ENCODE measurements at places on chromosomes 5 and 9. TPM values are rescaled to one million over a fixed set of nuclear protein-coding genes. Genes with fewer than 3 reads are reported as not detected.
A peak's percentile ranks its signal among the peaks of the same experiment; 100 is the strongest.

GRCh38 chr5:128436749-128437188 lies 101.3 kb downstream of the FBN2 start:
- DNase-seq = no peak

GRCh38 chr9:4842213-4842612 lies 49.5 kb downstream of the RCL1 start:
- DNase-seq = no peak

- peak; percentile 30 for DNase-seq
Measured at GRCh38 chr9:76369583-76369982, 24.6 kb downstream of the RFK start.

DNA sequence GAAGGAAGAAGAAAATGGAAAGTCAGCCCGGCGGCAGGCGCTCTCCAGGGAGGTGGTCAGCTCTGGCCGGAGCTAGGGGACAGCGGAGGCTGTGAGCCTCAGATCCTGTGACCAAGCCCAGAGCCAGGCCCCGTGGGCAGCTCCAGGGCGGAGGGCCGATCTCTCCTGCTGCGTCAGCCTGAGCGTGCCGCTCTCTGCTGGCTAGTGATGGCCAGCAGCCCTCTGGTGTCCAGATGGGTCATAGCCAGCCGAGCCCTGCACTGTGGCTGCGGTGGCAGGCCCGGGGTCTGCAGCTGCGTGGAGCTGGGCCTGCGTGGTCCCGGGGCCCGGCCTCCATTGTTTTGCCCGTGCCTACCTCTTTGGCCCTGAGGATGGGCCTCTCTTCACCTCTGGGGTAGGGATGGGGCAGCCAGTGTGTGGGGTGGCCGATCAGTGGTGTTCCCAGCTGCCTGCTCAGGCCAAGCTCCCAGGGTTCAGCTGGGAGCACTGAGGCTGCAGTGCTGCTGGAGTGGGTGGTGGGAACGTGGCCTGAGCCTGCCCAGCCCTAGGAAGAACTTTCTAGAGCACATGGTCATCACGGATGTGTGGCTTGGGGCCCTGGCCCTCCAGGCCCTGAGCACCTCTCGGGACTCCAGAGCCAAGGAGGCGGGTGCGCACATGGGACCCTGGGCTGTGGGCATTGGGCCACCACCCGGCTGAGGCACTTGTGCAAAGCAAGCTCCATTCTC lies 17.1 kb upstream of the NRARP start:
- DNase-seq = no peak

- DNase-seq = no peak
Measured at GRCh38 chr5:107639990-107640389, 30.7 kb downstream of the EFNA5 start.

DNA sequence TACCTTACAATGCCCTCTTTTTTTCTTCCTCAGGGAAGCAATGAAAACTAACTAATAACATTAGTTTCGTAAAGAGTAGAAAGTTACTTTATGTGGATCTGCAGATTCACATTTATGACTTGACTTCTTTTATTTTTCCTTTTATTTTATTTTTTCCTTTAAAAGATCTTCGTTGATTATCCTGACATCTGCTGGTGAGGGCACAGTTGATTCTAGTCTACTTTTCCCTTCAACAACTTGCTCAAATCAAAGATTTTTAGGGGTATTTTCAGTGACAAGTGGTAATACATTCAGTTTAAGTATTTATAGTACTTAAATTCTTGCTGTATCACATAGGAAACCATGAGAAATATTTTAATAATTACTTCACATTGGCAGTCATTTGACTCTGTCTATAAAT lies 4.9 kb downstream of the EDIL3 start:
- no peak for DNase-seq

The SLC23A1 gene
- not detected for total RNA-seq

DNA sequence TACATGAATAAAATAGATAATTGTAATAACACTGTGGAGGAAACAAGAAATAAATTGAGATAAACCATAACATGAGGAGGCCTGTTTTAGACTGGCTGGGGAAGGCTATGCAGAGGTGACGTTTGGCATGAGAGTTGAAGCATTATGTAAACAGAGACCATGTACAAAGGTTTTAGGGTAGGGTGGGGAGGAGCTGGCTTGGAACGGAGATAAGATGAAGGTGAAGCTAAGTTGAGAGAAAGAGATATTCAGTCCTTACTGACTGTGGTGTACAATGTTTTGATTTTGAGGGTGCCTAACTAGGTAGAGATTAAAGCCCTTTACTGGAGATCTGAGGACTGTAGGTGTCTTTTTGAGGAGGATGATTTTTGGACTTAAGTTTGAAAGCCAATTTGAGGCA lies 17.8 kb downstream of the MAN2A1 start:
- DNase-seq = no peak

DNA sequence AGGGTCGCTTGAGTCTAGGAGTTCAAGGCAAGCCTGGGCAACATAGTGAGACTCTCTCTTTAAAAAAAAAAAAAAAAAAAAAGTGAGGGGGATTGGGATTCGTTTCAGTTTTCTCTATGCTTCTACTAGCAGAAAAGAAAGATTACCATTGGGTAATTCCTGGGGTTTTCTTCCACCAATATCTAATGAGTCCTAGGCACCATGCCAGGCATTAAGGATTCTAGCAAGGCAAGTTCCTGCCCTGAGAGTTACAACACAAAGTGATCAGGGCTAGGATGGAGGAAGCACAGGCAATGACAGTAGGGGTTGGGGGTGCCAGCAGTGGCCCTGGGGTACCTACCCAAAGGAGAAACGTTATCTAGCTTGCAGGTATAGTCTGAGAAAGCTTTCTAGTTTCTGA lies 90.8 kb downstream of the PCDH1 start:
- no peak for DNase-seq

The AQP7 gene
- total RNA-seq = 37.6 TPM

DNA sequence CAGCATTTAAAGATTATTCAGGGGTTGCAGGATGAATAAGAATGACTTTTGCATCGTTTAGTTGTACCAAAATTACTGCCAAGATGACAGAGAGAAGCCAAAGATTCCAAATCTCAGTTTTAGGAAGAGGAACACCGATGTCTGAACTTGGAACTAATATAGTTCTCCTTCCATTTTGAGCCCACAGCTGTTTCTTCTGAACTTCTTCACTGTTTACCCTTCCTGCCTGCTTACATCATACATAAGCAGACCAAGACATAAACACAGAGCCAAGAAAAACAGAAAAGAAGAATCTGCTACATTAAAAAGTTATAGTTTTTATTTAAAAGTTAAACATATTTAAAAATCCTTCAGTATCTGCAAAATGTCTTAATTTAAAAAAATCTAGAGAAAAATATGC lies 146.9 kb upstream of the RAPGEF1 start:
- no peak for DNase-seq

- DNase-seq = no peak
Measured at GRCh38 chr5:5364932-5365331, 57.5 kb upstream of the ICE1 start.

The MARCHF11 gene
- total RNA-seq = 28.7 TPM

DNA sequence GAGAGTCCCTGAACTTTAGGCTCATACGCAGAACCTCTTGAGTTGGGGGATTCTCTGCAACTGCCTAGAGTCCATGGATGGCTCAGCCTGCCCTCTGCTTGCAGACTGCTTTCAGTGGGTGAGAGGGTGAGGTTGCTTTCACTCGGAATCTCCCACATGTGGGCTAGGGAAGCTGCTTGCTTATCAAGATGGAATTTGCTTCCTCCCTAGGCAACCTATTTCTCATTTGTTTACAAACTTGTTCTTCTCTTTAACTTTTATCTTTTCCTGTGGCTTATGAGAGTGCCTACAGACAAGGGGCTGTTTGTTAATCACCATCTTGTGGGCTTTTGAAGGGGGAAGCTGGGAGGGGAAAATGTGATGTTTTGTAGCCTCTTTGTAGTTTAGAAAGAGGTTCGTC lies 10.0 kb downstream of the TLE4 start:
- peak; percentile 42 for DNase-seq

The DND1 gene
- total RNA-seq = 47.2 TPM

The PDE6A gene
- total RNA-seq = 3.2 TPM

- DNase-seq = no peak
Measured at GRCh38 chr5:53179691-53180090, 70.1 kb upstream of the MOCS2 start.

The YTHDC2 gene
- 44.3 TPM for total RNA-seq

The SCGB3A2 gene
- not detected for total RNA-seq

The CKMT2 gene
- 25.4 TPM for total RNA-seq

The TRIM7 gene
- 0.87 TPM for total RNA-seq

The TEK gene
- 3.9 TPM for total RNA-seq

GRCh38 chr9:77712533-77713130 lies 64.5 kb upstream of the GNA14 start:
- no peak for DNase-seq

The SUSD3 gene
- total RNA-seq = 537 TPM

DNA sequence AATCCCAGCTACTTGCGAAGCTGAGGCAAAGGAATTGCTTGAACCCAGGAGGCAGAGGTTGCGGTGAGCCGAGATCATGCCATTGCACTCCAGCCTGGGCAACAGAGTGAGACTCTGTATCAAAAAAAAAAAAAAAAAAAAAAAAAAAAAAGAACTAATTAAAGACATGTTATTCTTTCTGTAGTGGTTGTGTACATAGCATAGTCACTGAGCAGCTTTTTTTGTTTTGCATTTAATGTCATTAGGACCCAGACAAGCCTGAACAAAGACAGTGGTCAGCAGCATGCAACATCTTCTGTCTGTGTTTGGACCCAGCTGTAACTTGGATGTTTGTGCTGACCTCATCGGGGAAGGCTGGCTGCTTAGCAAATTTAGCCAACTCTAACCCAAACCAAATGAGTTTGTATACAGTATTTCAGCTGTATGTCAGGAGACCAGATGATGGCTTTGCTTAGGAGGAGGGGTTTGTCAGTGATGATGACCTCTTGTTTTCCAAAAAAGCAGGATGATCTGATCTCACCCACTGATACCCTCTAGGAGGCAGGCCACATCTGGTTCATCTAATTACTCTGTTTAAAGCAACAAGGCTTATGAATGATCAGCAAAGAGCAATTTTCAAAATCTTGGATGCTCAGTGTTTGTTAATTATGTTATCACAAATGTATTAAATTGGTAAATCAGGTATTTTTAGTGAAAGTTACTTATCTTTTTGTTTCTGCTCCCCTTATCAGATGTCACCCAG lies 39.5 kb downstream of the SNCAIP start:
- DNase-seq = no peak

- DNase-seq = no peak
Measured at GRCh38 chr9:108786901-108787689, 68.7 kb downstream of the ACTL7B start.

DNA sequence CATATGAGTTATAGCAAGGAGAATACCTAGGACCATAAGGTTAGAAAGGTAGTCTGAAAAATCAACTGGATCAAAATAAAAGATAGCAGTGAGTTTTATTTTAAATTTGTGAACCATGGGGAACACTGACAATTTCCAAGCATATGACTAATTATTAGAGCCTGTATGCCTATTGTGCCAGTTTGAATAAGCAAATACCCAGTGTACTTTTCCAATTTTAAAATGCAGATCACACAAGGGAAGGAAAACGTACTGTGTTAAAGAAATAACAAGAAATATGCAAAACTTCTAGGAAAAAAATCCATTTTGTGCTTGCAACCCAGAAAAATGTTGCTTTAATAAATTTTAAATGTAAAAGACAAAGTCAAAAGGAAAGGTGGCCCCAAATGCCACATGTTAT lies 257.4 kb downstream of the BNC2 start:
- no peak for DNase-seq

DNA sequence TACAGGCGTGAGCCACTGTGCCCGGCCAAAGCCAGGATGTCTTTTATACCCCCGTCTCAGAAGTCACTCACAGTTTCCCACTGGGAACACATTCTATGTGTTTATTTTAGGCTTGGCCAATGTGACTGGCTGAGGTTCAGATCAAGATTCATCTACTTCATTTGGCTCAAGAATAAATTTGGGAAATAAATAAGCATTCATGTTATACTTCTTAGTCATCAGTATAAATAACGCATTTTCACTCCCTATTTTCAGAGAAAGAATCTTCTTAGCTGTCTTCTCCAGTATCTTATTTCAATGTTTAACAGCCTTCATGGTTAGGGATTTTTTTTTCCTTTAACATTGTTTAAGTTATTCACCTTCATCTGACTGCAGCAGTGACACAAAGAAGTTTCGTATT lies 11.8 kb downstream of the S100Z start:
- no peak for DNase-seq

The ACTBL2 gene
- total RNA-seq = not detected

DNA sequence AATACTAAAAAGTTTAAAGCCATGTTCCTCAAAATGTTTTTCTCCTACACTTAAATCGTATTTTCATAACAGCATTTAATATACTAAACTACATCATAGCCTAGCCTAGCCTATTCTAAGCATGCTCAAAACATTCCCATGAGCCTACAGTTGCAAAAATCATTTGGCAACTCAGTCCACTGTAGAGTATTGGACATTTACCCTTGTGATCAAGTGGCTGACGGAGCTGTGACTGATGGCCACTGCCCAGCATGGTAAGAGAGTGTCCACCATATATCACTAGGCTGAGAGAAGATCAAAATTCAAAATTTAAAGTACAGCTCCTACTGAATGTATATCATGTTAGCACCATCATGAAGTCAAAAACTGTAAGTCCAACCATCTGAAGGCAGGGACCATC lies 30.9 kb downstream of the SEMA5A start:
- DNase-seq = no peak

The CREB3 gene
- 63.1 TPM for total RNA-seq

The BTNL8 gene
- 13.1 TPM for total RNA-seq

- no peak for DNase-seq
Measured at GRCh38 chr9:94757158-94757557, 30.7 kb downstream of the AOPEP start.

DNA sequence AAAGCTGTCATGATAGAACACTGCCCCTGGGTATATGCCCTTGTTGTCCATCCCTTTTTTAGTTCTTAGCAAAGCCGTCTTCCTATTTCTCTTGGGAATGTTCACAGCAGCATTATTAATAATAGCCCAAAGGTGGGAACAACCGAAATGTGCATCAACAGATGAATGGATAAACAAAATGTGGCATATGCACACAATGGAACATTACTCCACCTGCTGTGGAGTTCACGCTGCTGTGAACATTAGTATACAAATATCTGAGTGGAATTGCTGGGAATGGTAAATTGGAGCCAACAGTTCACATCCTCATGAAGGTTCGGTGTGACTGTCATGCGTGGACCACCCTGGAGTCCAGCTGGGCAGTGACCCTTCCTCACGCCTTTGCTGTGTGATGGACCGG lies 36.5 kb upstream of the NUTM2G start:
- DNase-seq = no peak

DNA sequence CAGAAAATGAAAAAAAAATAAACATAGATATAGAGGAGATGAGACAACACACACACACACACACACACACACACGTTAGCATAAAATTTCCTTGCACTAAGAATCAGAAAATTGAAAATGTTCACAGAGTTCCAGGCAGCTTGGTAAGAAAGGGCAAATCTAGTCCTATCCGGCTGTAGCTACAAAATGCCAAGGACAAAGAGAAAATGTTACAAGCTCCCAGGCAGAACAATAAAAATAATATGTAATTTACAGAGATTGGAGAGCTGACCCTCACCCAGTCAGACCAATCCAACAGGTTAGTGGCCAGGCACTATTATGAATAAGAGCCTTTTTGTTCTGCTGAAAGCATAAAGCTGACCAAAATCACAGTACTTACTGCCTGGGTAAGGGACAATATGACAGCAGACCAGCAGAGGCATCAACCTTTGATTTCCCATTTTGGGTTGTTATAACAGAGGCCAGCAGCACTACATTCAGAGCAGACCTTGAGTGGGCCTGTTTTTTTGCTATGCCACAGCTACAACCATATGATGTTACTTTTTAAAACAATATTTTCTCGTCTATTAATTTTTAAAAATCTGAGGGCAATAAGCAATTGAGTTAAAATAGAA lies 892.6 kb downstream of the TAF11L14 start:
- DNase-seq = no peak

The TXNDC8 gene
- 17.9 TPM for total RNA-seq

GRCh38 chr5:75668977-75669689 lies 48.1 kb downstream of the POC5 start:
- DNase-seq = peak; percentile 19

The SPATA9 gene
- total RNA-seq = 7.4 TPM
